NCI-H187 (cell line): ENCODE measurements at places on chromosomes 7 and 10.

GRCh38 chr10:10794046-10794445, 223.6 kb upstream of the CELF2 start:
- DNase-seq: no peak

DNA sequence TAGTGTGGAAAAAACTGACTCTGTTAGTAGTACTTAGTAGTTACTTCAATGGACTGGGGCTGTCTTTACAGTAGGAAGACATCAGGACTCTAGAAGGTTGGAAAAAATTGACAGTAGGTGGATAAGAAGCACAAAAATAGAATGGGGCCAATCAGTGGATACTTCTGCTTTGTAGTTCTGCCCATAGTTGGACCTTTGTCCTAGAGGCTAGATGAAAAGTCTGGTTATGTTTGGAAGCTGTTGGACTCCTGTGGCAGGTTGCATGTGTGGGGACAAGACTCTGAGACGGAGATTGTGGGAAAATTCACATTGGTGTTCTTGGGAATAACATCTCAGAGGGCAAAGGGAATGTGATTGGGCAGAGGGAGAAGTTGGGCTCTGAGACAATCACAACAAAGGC, 18.6 kb upstream of the KBTBD2 start:
- DNase-seq: no peak

DNA sequence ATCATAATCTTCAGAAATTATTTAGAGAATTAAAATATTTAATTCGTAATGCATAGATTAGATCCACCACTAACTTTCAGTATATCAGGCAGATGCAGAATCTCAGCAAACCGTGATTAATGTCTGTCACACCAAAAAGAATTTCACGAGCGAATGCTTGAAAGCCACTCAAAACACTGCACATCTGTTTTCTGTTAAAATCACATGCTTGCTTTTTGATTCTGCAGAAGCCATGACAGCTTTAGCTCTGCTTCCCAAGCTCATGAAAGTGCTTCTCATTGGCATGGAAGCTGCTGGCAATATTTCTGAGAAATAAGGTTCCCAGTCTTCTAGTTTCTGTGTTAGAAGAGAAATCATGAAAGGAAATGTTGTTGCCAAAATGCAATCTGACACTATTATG, 837.8 kb upstream of the LRRN3 start:
- DNase-seq: no peak

GRCh38 chr10:42992156-42992956, 84.5 kb upstream of the RET start:
- DNase-seq: no peak

- DNase-seq: no peak
These were observed 5.6 kb upstream of the WASL start for GRCh38 chr7:123754271-123754871.

DNA sequence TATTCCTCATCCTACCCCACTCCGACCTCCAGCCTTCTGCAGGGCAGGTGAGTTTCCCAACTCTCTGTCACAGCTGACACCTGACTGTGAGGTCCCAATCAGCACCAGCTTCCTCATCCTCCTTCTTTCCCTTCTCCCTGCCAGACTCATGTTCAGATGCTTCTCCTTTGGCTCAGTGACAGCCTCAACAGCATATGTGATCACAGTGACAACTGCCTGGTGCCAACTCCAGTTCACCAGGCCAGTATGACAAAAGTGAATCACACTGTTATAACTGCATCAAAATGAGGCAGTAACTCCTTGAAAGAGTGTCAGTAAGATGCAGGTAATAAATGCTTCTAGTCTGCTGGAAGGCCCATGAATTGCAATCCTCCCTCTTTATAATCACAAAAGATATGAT, 46.8 kb upstream of the NFE2L3 start:
- DNase-seq: no peak

DNA sequence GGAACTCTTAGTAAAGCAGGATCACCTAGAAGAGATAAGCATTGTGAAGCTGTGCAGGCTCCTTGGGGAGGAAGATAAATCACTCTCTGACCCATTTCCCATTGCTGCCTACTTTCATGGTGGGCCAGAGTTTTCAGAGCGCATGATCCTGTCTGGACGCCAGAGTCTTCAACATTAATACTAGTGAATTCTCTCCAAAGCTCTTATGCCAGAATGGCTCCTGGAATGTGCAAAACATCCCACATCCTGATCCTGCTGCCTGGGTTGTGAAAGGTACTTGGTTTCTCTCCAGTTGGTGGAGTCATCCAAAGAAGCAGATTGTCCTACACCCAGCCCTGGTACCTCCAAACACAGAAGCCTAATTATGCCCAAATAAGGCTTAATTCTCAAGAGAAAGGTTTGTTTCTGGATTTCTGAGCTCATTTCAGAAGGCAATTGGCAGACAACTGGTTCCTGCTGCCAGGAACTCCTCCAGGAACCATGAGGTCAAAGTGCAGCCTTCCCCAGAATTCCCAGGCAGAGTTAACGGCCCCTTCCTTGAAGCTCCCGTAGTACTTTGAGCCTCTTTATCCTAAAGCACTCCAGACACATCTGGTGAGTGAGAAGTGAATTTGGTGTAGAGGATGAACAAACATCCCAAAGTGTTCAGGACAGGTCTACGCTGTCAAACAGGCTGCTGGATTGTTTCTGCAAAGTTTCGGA, 495.2 kb downstream of the PLXNA4 start:
- no peak for DNase-seq

DNA sequence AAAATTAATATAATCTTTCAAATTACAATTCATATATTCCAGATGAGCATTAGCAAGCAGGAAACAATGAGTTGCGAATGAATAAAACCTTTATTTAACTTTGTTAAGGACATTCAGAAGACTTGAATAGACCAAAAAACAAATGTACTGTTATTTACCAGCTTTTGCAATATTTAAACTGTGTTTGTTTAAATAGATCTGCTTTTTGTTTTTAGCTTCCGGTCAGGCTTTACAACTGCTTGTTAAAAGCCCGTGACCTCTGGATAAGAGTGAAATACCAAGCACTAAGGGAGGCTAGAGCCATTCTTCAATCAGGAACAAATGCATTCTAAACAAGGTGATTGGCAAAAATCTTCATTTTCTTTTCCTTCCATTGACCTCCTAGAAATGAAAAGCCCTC, 184.9 kb upstream of the GNAI1 start:
- DNase-seq: no peak

- peak; percentile 79 for DNase-seq
These were observed 1227.6 kb downstream of the TYW1 start for GRCh38 chr7:68224041-68224741.

- DNase-seq: no peak
These were observed 412.6 kb upstream of the SHH start for GRCh38 chr7:156224833-156225225.

GRCh38 chr7:75740846-75741497, 2.2 kb upstream of the HIP1 start:
- no peak for DNase-seq

DNA sequence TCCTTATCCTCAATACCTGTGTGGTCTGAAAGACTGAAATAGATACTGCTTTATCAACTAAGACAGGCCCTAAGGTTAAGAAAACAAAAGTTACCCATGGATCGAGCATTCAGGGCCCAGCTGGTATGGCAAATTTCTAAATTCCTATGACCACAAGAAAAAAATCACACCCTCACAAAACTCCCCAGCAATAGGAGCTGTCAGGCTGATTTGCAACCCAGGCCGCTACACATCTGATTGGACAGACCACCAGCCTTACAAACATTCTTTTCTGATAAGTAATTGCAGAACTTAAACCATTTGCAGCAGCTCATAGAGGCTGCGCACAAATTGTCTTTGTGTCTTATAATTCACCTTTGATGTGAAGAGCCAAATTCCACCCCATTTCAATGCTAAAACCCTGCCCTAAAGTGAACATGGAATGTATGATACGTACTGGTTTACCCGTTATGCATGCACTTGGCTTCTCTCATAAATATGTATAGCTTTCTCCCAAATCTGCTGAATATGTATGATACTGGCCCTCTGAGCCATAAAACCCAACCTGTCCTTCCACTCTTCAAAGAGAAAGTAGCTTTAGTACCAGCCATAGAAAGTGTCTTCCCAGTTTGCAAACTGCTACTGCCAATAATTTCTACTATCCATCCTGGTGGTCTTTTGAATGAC, 842.5 kb downstream of the GRID1 start:
- DNase-seq: no peak

- no peak for DNase-seq
These were observed 20.7 kb downstream of the PDGFA start for GRCh38 chr7:498678-499641.

DNA sequence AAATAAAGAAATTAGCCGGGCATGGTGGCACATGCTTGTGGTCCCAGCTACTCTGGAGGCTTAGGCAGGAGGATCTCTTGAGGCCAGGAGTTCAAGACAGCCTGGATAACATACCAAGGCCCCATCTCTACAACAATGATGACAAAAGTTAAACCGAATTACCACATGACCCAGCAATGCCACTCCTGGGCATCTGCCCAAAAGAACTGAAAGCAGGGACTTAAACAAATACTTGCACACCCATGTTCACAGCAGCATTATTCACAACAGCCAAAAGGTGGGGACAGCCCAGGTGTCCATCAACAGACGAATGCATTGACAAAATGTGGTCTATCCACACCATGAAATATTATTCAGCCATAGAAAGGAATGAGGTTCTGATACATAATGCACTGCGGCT, 83.9 kb downstream of the HIP1 start:
- no peak for DNase-seq

DNA sequence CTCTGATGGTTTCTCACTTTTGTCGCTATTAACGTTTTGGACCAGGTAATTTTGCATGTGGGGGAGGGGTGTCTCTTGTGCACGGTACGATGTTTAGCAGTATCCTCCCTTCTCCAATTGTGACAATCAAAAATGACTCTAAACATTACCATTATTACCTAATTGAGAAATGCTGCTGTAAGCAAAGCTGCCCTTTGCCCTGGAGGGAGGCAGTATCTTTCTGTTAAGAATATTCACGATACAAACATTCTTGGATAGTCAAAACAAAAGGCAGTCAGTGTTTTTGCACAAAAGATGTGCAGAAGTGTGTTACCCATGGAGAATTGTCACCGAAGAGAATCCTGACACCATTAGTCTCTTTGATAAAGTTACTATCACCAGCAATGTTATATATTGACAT, 9.6 kb downstream of the MALSU1 start:
- no peak for DNase-seq

DNA sequence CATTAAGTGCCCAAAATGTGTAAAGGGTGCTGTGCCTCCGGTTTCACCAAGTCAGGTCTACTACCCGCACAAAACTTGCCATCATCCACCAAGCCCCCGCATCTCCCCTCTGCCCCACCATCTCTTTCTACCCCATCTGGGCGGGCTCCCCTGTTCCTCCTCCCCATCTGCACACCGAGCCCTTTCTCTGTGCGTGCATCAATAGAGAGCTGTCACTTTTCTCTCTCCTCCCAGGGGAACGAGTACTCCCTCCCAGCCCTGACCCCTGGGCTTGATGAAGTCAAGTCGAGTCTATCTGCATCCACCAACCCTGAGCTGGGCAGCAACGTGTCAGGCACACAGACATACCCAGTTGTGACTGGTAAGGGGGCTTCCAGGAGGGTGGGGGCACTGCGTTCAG, 63.5 kb downstream of the PAX2 start:
- no peak for DNase-seq

DNA sequence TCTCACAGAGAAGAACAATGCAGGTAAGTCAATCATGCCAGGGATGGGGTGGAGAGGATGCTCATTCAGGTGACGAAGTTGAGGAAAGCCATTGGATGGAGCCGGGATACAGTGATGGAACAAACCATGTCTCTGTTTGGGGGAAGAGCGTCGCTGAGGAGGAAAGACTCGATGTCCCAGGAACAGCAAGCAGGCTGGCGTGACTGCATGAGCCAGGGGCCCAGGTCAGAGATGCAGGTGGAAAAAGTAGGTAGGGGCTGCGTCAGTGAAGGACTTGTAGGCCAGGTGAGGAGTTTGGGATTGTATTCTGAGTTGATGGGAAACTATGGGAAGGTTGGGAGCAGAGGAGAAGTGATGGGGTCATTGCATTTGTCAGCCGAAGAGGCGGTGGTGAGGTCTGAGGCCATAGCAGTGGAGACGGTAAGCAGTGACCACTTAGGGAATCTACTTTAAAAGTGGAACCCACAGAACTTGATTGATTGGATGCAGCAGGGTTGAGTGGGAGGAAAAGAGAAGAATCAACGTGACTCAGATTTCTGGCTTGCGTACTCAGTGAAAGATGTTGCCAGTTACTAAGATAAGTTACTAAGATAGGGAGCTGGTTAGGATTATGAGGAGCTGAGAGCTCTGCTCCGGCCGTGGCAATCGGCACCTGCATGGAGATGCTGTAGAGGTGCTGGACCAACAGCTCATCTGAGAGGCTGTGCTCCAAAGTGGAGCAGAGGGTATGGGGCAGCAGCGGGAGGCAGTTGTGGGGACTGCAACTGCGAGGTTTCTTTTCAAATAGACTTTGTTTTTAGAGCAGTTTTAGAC, 12.5 kb upstream of the IL2RA start:
- no peak for DNase-seq

DNA sequence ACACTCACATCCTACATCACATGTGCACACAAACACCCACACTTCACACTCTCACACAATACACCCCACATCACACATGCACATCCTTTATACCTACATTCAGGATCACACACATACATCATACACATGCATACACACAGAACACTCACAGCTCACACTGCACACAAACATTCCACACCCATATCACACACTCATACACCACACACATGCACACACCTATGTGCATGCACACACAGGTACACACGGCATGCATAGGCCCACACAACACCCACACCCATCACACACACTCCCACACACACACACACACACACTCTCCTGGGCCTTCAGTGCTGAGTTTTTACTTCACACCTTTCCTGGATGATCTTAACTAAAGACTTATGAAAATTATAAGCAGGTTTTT, 220.5 kb downstream of the DNAJB6 start:
- no peak for DNase-seq

DNA sequence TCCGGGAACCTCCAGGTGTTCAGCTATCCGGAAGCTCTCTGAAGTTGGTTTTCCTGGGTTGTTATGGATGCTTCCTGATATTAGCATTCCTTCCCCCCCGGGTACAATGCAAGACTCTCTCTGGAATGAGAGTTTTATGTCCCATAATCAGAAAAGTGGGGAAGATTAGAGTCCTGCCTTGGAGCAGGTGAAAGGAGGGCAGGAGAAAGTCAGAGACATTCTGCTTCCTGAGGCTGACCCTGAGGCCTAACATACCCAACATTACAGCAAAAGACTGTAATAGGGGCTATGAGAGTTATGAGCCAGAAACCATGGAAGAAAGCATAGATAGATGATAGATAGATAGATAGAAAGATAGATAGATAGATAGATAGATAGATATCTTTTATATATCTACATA, 36.9 kb downstream of the PRPS1L1 start:
- no peak for DNase-seq

DNA sequence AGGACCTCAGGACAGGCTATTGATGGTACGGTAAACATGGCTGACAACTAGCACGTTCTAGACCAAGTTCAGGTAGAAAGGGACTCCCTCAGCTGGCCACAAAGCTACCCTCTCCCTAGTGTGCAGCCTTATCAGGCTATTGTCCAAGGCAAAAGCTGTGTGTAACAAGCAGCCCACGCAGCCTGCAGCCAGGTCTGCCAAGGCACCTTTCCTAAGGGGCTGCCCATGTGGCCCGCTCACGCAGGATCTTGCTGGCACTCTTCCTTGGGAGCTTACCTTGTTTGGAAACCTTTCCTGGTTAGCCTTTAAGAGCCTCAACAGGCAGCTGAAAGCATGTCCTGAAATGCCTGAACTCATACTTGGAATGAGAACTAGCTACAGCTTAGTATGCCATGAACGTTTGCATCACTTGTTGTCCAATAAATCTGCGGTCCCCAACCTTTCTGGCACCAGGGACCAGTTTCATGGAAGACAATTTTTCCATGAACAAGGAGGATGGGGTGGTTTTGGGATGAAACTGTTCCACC, 51.7 kb downstream of the SYPL1 start:
- DNase-seq: no peak

GRCh38 chr7:85150624-85151023, 36.2 kb downstream of the SEMA3D start:
- DNase-seq: no peak
